ENCODE measurements at places on chromosomes 1 and 21. TPM values are rescaled to one million over a fixed set of nuclear protein-coding genes. Genes with fewer than 3 reads are reported as not detected.

DNA sequence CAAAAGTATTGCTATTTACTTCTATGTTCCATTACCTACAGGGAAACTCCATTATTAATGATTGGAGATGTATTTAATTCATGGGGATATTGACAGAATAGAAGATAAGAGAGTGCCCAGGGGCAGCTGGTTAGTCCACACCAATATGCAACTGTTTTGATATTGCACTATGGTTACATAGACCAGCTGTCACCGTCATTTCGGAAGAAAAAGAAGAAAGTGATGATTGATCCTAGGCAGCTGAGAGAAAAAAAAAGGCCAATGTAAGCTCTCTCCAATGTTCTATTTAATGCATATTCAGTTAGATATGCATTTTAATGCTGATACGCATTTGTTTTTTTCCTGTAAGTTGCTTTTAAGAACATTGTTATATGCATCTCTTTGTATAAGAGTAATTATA, 1367.2 kb downstream of the KCNT2 start:
- no peak for DNase-seq

CHTOP gene
- 87.1 TPM for total RNA-seq

MMEL1 gene
- total RNA-seq = 1.0 TPM

- DNase-seq = no peak
Measured at GRCh38 chr1:1892079-1892762, 1.3 kb upstream of the GNB1 start.

TM2D1 gene
- 39.1 TPM for total RNA-seq

PPIAL4G gene
- total RNA-seq = 0.86 TPM

GRCh38 chr1:32197074-32197473, 3.3 kb upstream of the CCDC28B start:
- no peak for DNase-seq

PDZK1IP1 gene
- total RNA-seq = not detected

All from activated CD4-positive, alpha-beta memory T cell treated with anti-CD3 and anti-CD28 coated beads, Interleukin-2, amount 10 ng/mL, durations not matched to agents 7 days and 5 days (primary cell).